ENCODE measurements at places on chromosomes 6 and 20.

GRCh38 chr20:49385465-49385864, 97.0 kb downstream of the KCNB1 start:
- H3K27ac ChIP-seq = no peak overlapping the region
- no peaks in the 10 kb centered on the region for H3K4me1 ChIP-seq
- peak; percentile 52 for DNase-seq
- H3K36me3 ChIP-seq = no peaks in the 10 kb centered on the region
- no peak overlapping the region for H3K4me3 ChIP-seq
- peaks cover 25% of the 10 kb centered on the region for H3K27me3 ChIP-seq

- H3K4me1 ChIP-seq = no peaks in the 10 kb centered on the region
- no peaks in the 10 kb centered on the region for H3K36me3 ChIP-seq
- peaks cover 55% of the 10 kb centered on the region for H3K27me3 ChIP-seq
- DNase-seq = no peak
- H3K4me3 ChIP-seq = no peak overlapping the region
These were observed 27.0 kb upstream of the ZBP1 start for GRCh38 chr20:57647006-57647932.

- H3K27ac ChIP-seq = no peak overlapping the region
- no peak for DNase-seq
- no peaks in the 10 kb centered on the region for H3K36me3 ChIP-seq
These were observed 89.6 kb downstream of the TMEM242 start for GRCh38 chr6:157233686-157234085.

- no peaks in the 10 kb centered on the region for H3K4me1 ChIP-seq
- H3K27ac ChIP-seq = no peak overlapping the region
- DNase-seq = no peak
- no peak overlapping the region for H3K4me3 ChIP-seq
These were observed 204.1 kb downstream of the PTPRT start for GRCh38 chr20:42985628-42986027.

GRCh38 chr6:140355476-140355875, 981.0 kb upstream of the CITED2 start:
- no peaks in the 10 kb centered on the region for H3K4me1 ChIP-seq
- DNase-seq = no peak
- no peak overlapping the region for H3K27ac ChIP-seq
- no peak overlapping the region for H3K4me3 ChIP-seq
- H3K27me3 ChIP-seq = no peaks in the 10 kb centered on the region

DNA sequence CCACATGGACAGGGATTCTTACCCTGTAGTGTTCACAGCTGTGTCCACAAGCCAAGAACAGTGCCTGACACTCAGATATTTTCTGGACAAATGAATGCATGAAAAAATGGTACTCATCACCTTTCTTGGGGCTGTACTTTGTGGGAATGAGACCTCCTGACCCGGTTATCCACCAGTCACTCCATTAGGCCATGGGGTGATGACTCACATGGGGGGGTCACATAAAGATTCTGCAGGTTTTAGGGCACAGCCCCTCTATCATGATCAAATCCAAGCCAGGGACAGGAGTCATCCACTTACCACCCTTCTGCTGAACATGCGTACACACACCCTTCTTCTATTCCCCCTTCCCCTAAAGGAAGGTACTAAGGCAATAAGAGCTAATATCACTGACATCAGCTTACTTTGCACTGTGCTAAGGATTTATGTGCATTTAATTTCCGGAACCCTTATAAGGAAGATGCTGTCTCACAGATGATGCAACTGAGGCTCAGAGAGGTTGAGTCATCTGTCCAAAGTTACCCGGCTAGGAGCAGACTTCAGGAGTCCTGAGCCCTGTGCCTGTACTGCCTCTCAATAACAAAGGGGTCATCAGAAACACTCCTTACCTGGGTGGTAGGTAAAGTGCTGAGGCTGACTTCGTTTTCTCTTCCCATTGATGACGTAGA, 107.8 kb downstream of the NFATC2 start:
- H3K4me1 ChIP-seq = peaks cover 19% of the 10 kb centered on the region
- no peak overlapping the region for H3K4me3 ChIP-seq
- H3K36me3 ChIP-seq = peaks cover 43% of the 10 kb centered on the region
- no peaks in the 10 kb centered on the region for H3K27me3 ChIP-seq
